Central memory CD4-positive, alpha-beta T cell (primary cell): ENCODE measurements at places on chromosomes 12 and 14.

GRCh38 chr12:19010087-19010486 lies 119.4 kb upstream of the PLEKHA5 start:
- no peak for DNase-seq

- no peak for DNase-seq
Measured at GRCh38 chr14:37889087-37889486, 293.7 kb downstream of the TTC6 start.

GRCh38 chr14:94114589-94115057 lies 4.1 kb downstream of the IFI27 start:
- no peak for DNase-seq

DNA sequence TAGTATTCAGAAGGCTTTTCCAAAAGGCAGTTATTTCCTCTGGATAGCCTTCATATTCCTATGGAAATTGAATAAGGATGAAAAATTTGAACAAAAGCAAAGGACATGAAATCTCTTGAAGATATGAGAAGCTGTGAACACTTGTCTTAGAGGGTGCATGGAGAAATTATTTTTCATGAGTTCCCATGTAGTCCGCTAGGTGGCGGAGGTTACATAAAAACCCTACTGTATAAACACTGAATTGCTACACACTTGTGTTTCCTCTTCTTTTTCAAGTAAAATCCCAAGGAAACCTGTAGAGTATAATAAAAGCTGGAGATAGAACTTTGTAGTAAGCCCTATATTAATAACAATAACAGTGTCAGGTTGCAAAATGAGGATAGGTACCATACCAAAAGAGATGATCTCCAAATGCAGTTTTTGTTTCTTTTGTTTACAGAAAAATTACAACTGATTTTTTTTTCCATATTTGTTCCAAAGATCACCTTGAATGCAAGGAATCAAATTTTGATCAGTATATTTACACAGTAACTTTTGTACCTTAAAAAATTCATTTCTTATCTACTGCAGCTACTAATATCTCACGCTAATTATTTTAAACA lies 37.8 kb upstream of the OR4E1 start:
- no peak for DNase-seq

GRCh38 chr14:90061685-90062126 lies at the start of gene KCNK13:
TSS of gene KCNK13 (plus strand) at chr14:90061994. CDS start at chr14:90062206, 212 bp downstream.
- no peak for DNase-seq

- DNase-seq: no peak
Measured at GRCh38 chr12:15494329-15495046, 172.2 kb downstream of the PTPRO start.

GRCh38 chr14:99596772-99597171 lies 7.2 kb downstream of the CCDC85C start:
- no peak for DNase-seq

GRCh38 chr12:84929501-84929900 lies 16.9 kb upstream of the SLC6A15 start:
- no peak for DNase-seq

- DNase-seq: no peak
Measured at GRCh38 chr12:97169889-97170567, 263.0 kb downstream of the NEDD1 start.

DNA sequence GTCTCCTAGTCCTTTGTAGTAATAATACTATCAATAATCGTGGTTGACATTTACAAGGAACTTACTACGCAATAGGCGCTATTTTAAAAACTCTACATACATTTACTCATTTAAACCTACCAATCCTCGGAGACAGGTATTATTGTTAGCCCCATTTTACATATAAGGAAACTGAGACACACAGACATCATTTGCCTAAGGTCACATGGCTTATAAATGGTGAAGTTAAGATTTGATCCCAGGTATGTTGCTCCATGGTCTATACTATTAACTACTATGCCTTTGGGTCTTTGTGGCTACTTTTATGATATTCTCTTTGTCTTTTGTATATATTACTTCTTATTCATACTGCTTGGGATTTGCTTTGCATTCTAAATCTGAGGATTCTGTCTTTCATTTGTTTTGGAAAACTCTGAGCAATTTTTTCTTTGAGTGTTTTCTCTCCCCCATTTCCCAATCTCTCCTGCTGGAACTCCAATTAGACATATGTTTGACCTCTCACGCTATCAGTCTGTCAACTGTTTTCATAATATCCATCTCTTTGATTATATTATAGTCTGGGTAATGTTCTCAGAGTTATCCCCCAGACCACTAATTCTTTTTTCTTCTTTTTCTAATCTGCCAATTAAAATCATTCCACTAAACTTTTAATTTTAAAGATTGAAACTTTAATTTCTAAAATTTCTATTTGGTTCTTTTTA lies 10.9 kb downstream of the NT5DC3 start:
- no peak for DNase-seq

DNA sequence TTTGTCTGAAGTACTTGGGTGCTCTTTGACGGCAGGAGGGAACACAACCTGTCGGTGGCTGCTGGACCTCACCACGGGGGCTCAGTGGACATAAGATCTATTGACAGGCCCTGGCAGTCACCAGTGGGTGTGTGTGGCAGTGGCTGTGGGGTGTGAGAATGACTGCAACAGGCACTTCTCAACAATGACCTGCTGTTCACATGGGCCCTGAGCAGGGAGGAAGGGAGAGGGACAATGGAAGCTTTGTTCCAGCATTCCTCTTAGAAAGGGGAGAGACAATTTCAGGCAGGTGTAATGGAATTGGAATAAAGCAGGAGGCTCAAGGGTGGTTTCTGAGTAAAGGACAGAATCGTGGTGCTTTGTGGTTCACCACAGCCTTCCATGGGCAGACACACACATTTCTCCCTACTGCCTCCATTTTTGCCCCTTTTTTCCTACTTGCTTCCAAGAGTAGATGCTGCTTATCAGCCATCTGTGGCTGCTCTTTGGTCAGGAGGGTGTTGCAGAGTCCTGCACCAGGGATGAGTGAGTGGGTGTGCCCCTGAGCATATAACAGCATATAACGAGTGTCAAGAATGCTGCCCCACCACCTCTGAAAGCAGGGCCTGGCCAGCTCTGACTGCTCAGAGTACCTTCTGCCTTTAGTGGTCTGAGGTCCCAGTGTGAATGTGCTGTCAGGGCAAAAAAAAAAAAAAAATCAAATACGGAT lies 267.7 kb downstream of the RASSF9 start:
- no peak for DNase-seq

DNA sequence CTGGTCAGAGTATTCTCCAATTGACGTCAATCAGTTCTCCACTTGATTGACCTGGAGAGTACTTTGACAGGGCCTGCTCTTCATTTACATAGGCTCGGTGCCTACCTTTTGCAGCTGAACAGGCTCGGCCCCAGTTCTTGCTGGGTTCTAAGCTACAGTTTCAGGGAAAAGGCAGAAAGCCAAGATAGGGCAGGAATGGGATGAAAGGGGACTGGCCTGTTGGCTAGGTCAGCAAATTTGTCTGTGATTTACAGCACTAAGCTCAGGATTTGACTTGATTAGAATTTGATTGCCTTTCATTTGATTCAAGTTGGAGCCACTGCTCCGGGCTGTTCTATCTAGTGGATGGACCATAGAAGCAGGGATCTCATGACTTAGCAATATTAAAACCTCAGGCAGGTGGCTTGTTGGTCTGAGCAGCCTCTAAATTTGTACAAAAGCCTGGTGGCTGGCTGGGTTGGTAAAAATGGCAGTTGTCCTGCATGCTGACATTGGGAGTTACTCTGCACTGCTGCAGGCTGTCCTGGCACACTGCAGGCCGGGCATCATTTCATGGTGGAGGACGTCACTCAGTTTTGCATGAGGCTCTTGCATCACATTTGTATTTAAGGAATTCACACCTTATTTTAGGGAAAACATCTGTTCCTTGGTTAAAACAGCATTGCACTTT lies 71.8 kb downstream of the BICD1 start:
- no peak for DNase-seq

DNA sequence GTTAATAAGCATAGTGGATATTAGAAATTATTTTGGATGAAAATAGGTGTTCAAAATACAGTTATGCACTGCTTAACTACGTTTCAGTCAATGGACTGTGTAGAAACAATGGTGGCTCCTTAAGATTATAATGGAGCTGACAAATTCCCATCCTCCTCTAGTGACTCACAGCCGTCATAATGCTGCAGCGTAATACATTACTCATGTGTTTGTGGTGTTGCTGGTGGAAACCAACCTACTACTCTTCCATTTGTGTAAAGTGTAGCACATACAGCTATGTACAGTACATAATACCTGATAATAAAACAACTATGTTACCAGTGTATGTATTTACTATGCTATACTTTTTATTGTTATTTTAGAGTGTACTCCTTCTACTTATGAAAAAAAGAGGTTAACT lies 111.2 kb upstream of the TMCC3 start:
- DNase-seq: no peak

DNA sequence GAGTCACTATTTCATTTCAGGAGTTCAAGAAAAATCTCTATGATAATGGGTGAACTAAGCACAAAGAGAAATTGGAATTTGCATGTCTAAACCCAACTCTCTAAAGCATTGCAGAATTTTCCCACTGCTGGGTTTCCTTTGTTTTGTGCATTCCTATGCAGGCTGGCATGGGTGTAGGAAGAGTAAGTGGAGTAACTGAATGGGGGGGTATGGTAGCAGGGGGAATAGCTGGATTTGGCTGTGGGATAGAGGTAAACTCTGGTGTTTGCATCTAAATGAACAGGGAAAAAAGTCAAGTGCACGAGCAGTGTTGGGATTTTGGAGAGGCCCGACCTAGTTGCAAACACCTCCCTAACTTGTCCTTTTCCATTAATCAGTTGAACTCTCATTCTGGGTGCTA lies 159.1 kb downstream of the ANO4 start:
- DNase-seq: no peak

- no peak for DNase-seq
Measured at GRCh38 chr14:85027681-85028370, 502.1 kb upstream of the FLRT2 start.

DNA sequence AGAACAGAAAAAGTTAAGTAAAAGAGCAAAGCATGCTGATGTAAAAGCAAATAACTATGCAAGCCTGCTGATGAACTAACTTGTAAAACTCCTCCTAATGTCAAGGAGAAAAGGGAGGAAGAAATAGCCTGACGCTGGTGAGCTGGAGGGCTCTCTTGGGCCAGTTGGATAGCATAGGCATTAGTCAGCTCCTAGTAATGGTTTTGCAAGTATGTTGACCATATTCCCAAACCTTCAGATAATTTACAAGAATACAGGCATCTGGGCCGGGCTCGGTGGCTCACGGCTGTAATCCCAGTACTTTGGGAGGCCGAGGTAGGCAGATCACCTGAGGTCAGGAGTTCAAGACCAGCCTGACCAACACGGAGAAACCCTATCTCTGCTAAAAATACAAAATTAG lies 871.4 kb downstream of the C12orf50 start:
- DNase-seq: no peak

GRCh38 chr14:66011855-66012254 lies 474.3 kb upstream of the CCDC196 start:
- no peak for DNase-seq

- no peak for DNase-seq
Measured at GRCh38 chr14:39181026-39181692, 6.1 kb downstream of the PNN start.

DNA sequence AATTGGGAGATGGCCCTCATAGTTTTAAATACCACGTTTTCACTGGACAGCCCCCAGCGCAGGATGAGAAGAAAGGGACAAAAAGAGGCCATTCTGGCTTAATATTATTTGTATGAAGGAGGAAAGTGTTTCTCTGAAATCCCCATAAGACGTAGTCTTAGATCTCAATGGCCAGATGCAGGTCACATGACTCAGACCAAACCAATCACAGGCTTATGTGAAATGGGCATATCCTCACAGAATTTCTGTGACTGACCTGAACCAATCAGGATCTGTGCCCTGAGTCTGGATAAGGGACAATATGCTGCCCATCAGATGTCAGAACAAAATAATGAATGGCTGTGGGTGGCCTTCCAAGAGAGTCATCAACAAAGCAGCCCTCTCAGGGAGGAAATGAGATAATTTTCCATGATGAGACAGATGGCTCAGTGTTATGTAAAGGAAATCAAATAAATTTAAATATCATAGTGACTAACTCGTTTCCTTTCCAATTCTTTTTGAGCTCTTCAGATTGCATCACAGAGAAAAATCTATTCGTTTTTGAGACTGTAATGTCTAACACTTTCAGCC lies 1009.5 kb upstream of the TMEM132C start:
- DNase-seq: no peak

GRCh38 chr14:72739446-72740405 lies 154.2 kb downstream of the DPF3 start:
- no peak for DNase-seq

DNA sequence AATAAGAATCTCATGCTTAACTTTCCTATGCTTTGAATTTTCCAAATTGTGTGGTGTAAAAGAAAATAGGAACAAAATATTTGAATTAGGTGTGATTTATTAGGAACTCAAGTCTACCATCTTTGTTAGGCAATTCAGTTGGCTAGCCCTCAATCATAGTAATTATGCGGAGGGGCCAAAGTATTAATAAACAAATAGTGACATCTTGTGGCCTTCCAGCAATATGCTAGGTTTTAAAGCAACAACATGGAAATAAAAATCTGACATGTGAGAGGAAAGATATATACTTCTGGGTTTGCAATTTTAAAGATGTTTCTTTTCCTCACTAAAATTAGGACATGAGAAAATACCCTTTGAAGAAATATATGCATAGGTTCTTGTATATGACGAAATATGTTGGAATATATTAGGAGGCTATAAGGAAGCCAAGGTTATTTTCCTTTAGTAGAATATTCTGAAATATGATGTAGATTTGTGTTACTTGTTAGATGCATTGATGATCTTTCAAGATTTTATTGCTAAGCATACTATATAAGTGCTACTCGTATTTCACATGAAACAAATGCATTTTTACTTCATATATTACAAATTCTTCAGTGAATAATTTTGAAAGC lies 200.4 kb downstream of the PTPRO start:
- no peak for DNase-seq

- no peak for DNase-seq
Measured at GRCh38 chr14:54778618-54779345, 123.8 kb downstream of the GCH1 start.

DNA sequence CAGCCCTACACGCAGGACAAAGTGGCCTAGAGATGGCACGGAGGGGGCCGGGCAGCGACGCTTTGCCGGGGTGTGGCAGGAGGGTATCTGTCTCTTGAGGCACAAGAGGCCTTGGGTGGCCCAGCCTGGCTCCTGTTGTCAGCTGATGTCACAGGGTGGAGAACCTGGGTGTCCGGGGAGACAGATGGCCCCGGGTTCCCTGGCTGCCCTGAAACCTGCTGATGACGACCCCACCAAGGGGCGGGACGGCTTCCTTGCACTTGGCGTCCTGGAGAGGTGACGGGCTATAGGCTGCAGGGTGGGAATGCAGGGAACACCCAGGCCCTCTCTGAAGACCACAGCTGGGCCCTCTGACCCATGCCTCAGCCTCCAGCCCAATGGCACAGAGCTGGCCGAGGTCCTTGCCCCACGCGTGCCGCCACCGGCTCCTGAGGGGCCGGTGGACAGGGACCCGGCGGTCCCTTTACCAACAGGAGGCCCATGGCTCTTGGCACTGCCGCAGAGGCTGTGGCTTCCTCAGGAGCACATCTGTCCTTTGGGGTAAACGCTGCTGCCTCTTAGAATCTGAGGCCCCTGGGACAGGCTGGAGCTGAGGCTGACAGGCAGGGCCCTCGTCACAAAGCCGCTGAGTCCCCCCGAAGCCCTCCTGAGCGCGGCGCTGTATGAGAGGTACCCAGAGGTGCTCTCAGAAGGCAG lies 16.4 kb downstream of the TRMT61A start:
- no peak for DNase-seq

- DNase-seq: no peak
Measured at GRCh38 chr12:1287446-1287975, 296.5 kb downstream of the ERC1 start.

GRCh38 chr12:66742508-66743367 lies 63.9 kb upstream of the GRIP1 start:
- no peak for DNase-seq

- peak; percentile 51 for DNase-seq
Measured at GRCh38 chr12:3076730-3077571, at the start of gene TSPAN9. TSS of gene TSPAN9 (plus strand) at chr12:3077379. CDS start at chr12:3201194, 123,815 bp downstream.
